ENCODE measurements at places on chromosomes 6 and 20. TPM values are rescaled to one million over a fixed set of nuclear protein-coding genes. Genes with fewer than 3 reads are reported as not detected.

NKX2-4 gene
- total RNA-seq: not detected

SMOC2 gene
- total RNA-seq: 0.44 TPM

- DNase-seq: no peak
These were observed 401 bp downstream of the CYP39A1 start for GRCh38 chr6:46652232-46652602.

DNA sequence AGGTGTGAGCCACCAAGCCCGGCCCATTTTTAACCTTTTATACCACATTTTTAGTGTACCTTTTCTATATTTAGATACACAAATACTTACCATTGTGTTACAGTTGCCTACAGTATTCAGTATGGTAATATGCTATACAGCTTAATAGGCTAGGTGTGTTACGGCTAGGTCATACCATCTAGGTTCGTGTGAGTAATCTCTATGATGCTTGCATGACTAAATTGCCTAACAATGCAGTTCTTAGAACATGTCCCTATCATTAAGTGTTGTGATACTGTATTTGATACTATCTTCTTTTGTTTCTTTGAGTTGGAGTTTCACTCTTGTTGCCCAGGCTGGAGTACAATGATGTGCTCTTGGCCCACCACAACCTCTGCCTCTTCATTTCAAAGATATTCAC is 387.7 kb upstream of the SASH1 start:
- no peak for DNase-seq

DNA sequence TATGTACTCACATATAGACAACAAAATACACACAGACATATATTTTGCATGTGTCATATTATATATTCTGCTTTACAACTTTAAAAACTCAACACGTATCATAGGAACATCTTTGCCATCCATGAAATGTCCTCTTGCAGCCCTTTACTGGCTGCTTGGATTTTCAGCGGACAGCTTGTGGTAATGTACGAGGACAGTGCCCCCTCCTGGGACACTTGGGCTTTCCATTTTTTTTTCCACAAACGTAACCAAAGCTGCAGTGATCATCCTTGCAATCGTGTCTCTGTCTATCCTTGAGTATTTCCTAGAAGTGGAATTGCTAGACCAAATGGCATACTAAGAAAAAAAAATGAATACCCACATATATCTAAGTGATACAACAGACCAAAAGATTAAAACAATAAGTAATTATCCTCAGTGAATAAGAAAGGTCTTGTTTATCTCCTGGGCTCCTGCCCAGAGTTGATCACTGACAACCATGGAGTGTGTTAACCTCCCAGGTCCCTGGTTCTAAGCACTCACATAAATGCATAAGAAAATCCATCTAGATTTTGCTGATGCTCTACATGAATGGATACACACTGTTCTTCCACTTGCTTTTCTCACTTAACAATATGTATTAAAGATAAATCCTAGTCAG is 18.1 kb downstream of the BPI start:
- DNase-seq: peak; percentile 63

NKAIN2 gene
- 0.56 TPM for total RNA-seq
